ENCODE measurements at places on chromosomes 1 and 21. TPM values are rescaled to one million over a fixed set of nuclear protein-coding genes. Genes with fewer than 3 reads are reported as not detected.

GRCh38 chr1:175383239-175383638 is 190.7 kb upstream of the KIAA0040 start:
- DNase-seq, result no peak

DNA sequence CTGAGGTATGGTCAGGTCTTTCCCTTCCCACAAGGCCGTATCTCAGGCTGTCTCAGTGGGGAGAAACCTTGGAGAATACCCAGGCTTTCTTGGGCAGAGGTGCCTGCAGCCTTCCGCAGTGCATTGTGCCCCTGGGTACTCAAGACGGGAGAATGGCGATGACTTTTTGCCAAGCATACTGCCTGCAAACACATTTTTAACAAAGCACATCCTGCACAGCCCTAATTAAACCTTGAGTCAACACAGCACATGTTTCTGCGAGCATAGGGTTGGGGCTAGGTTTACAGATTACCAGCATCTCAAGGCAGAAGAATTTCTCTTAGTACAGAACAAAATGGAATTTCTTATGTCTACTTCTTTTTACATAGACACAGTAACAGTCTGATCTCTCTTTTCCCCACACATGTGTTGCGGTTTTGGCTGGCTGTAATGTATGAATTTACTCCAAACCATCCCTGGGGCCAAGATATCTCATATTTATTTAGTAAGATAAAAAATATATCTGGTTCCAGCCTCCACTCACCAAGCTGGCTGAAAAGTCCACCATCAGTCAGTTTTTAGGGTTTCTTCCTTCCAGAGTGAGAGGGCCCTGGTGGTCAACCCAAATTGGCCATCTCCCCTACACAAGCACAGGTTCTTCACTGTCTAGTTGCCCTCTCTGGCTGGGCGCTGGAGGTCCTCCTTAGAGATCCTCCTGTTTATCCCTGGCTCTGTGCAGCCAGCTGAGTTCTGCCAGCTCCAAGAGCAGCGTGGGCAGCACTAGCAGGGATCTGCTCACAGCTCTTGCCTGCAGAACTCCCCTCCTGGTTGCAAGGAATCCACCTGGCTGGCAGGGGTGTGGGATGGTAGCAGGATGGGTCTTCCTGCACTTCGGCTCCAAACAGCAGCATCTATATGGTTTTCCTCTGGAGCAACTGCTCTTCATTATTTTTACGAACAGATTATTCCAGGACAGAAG is 2.6 kb downstream of the FAAH start:
- no peak for DNase-seq

- no peak for DNase-seq
Observed at GRCh38 chr1:171780583-171781175, 781 bp upstream of the METTL13 start.

- DNase-seq, result no peak
Observed at GRCh38 chr1:205259998-205260397, 32.3 kb downstream of the TMCC2 start.

DNA sequence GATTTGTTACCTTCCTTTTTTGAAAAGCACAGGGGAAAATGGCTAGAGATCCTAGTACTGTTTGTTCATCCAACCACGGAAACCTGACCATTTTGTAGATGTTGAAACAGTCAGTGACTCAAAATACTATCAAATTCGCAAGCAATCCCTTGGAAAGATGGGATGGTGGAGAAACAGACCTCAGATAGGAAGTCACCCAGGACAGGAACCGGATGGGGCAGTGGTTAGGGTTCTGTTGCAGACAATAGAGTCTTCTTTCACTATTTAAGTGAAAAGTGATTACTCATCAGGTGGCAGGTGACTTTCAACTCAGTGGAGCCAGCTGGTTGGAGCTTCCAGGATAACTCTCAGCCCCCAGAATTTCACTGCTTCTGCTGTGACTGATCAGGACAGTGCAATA is 17.0 kb downstream of the LHX4 start:
- DNase-seq, result no peak

GRCh38 chr1:192907545-192908243 is 98.9 kb downstream of the RGS2 start:
- DNase-seq, result no peak

- no peak for DNase-seq
Observed at GRCh38 chr1:67941746-67942145, 108.5 kb upstream of the GNG12 start.

DNA sequence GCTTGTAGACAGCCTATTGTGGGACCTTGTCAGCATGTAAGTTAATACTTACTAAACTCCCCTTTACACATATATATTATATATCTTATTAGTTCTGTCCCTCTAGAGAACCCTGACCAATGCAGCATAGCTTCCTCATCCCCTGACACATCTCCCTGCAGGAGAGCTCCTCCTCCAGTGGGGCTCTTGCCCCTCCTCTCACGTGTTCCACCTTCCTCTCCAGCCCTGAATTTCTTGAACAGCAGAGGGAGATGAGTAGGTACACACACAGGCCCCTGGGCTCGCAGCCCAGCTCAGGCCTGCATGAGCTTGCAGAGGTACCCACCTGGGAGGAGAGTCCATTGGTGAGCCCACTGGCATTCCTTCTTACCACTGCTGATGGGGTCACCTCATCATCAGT is 27.3 kb upstream of the GOLT1A start:
- no peak for DNase-seq

DNA sequence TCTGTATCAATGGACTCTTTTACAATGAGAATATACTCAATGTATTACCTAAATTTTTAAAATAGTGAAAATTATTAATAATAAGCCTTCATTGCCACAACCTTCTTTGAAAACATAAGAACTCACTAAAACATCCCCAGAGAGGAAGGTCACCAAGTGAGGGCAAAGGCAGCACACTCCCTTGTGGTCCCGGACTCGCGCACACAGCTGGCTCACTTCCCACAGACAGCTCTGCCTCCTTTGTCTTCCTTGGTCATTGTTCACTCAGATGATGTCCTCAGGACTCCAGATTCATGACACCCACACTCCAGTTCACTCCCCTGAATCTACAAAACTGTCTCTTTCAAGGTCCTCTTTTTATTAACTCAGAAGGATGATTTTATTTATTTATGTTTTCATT is 19.2 kb upstream of the UBR4 start:
- DNase-seq, result no peak

GRCh38 chr1:52348704-52349300 is 17.2 kb downstream of the CC2D1B start:
- no peak for DNase-seq

DNA sequence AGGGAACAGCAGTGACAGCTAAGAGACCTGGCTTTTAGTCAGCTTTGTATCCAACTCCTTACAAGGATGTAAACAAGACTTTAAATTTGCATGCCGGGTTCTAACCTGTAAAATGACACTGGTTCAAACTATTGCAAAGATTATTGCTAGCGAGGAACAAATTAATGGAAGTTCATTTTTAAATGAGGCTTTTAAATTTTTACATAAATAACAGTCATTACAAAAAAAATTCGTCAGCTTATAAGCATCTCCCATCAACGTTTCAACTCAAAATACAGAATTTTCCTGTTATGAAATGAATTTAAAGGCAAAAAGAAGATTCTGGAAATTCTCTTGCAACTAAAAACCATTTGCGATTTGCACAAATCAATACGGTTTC is 668 bp downstream of the KIF14 start:
- DNase-seq, result no peak

- DNase-seq, result no peak
Observed at GRCh38 chr1:83901547-83902155, 97.3 kb downstream of the TTLL7 start.

DNA sequence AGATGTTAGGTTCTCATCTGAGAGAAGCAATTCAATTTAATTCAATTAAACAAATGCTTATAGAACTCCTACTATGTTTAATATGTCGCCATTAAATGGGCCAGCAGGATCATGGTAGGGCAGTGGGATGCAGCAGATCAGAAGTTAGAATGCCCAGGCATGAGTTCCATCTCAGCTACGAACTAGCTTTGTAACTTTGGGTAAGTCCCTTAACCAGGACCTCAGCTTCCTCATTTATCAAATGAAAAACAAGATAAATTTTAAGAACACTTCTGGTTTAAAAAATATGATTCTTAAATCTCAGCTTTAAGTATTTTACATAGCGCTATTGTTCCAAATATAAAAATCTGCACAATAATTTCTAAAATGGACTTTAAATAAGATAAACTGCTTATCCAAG is 67.5 kb upstream of the GFI1 start:
- DNase-seq, result no peak

DNA sequence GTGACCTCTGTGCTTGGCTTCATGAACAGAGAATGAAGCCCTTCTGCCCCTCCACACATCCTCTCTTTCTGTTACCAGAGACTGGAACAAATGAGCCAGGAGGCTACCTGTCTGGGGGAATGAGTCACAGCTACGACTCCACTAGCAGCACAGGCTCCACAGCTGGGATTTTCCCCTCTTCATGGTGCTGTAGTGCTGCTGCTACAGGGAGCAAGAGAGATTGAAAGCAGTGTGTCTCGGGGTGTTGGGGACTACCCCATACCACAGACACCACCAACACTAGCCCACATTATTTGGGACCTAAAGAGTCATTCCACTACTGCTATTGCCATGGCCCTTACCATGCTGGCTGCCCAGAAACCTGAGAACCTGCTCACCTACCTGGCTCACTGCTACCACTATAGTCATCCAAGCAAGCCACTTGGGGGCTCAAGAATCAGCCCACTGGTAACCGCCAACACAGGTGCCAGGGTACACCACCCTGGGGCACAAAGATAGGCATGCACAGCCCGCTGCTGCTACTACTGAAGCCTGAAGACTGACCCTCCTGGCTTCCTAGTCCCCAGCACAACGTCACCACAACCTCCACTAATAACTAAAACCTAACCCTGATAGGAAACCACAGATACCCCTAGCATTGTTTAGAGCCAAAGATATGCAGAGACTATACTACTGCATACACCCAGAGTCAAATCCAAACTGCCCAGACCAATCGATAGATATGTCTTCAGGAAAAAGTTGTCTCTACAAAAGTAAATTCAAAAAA is 17.7 kb downstream of the CD1E start:
- DNase-seq, result peak; percentile 68

GRCh38 chr1:28443550-28443949 is 62.3 kb upstream of the RCC1 start:
- DNase-seq, result no peak

DNA sequence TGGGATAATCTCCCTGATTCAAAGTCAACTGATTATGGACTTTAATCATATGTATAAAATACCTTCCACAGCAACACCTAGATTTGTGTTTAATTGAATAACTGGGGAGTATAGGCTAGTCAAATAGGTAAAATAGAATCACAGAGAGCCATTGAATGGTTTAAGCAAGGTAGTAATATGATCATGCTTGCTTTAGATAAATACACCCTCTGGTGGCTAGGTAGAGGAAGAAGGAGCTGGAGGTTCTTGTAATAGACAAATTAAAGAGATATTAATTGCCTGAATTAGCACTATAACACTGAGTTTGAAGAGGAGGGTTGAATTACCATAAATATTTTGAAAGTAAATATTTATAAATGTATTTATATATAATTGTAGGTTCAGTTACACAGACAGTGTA is 40.3 kb downstream of the DIRAS3 start:
- DNase-seq, result no peak

DNA sequence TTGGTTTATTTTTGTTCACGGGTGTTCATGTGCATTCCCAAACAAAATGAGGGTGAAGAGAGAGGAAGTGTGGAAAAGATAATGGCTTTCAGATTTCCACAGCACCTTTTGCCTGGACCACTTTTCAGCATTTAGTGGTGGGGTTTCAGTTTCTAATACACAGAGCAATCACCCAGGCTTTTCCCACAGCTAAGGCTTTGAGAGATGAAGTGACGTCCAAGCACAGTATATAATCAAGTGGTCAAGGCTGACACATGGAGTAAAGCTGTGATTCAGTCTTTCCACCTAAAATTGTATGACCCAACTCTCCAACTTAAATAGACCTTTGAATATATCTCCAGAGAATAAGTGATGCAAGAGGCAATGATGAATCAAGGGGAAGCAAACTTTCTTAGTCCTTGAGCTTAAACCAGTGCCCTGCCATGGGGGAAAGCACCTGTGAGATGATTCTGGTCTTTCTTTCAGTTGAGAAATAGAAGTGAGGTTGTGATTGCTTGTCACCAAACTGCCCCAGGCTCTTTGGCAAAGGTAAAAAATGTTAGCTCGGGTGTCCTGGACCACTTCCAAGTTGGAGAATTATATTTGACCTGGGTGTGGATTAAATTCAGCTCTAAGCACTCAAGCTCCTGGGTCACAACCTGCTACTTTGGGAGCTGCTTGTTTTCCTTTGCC is 2.4 kb upstream of the PIK3R3 start:
- DNase-seq, result no peak

GRCh38 chr1:90475631-90476030 is 241.5 kb downstream of the BARHL2 start:
- DNase-seq, result no peak

- no peak for DNase-seq
Observed at GRCh38 chr1:174990382-174990999, 9.3 kb upstream of the CACYBP start.

Gene GREM2
- not detected for total RNA-seq

Gene CD53
- 191 TPM for total RNA-seq

Gene PLEKHA6
- total RNA-seq, result 1.5 TPM

Gene S100A14
- total RNA-seq, result not detected

Gene NUDC
- 147 TPM for total RNA-seq

Gene GSTM2
- 7.4 TPM for total RNA-seq

Gene ATP6V1G3
- total RNA-seq, result not detected

Gene OR2G6
- total RNA-seq, result not detected

Gene PRAMEF26
- not detected for total RNA-seq

Gene KRTAP19-1
- not detected for total RNA-seq

All from activated naive CD8-positive, alpha-beta T cell treated with anti-CD3 and anti-CD28 coated beads for 36 hours (primary cell).